ENCODE measurements at places on chromosomes 5 and 9.

DNA sequence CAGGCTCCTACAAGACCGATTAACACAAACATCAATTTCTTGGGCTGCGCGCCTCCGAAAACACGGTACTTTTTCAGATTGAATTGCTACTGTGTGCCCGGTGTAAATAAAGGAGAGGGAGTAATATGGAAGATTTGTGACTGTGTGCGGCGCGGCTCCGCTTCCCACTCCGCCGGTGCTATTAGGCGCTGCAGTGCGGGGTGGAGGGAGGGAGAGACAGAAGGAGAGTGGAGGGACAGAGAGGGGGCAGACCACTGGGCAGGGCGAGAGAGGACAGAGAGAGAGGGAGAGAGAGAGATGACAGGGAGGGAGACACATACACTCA lies 24.7 kb upstream of the RNU6ATAC start:
- no peak for DNase-seq

- no peak for DNase-seq
These were observed 2.6 kb downstream of the PTRH1 start for GRCh38 chr9:127712867-127713266.

DNA sequence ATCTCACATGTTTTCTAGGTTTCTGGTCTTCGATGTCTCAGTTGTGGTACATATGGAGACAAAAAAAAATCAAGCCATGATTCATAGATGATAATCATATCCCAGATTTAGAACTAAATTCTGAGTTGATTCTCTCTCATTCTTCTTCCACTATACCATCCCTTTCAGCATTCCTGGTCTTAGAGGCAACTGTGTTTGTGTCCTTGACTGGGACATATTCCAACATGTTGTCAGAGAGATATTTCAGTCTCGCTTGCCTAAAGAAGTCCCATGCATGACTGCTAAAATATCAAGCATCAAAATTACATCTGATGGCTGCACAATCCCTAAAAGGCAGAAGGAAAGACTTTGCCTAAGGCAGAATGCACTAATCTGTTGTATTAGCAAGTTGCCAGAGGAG lies 236.6 kb downstream of the PSAT1 start:
- DNase-seq, result no peak

- no peak for DNase-seq
These were observed 48.9 kb upstream of the S1PR3 start for GRCh38 chr9:88942411-88942810.

GRCh38 chr9:136901516-136902258 lies 15.4 kb downstream of the TRAF2 start:
- peak; percentile 57 for DNase-seq

DNA sequence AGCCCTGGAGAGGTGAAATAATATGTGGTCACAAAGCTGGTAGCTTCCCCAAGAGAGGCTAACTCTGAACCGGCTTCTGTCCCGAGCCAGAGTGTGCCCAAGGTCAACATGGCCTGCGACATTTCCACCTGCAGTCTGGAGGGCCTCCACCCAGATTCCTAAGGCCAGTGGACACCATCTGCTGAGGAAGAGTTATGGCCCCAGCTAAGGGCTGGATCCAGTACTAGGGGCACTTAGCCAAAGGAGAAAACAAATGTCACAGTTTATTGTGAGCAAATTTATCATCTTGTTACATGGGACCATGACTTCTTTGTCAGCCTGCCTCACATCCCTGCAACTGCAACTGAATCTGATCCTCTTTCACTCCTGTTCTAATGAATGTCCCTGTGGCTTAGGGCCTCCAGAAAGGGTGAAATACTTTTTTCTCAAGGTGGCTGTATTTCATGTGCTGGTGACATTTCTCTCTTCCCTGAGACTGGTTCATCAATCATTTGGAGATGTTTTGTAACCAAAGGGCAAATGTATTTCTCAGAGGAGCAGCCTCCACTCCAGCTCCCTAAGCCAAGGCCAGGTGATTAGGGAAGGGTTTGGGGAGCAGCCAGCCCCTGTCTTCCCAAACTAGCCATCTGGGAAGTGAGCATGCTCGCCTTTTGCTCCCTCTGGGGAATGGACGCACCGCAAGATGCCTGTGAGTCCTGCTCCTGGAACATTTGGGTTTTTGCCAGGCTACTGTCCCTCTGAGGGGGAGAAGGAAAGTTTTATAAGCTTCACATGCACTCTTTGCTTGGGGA lies 148.3 kb downstream of the CMYA5 start:
- no peak for DNase-seq

DNA sequence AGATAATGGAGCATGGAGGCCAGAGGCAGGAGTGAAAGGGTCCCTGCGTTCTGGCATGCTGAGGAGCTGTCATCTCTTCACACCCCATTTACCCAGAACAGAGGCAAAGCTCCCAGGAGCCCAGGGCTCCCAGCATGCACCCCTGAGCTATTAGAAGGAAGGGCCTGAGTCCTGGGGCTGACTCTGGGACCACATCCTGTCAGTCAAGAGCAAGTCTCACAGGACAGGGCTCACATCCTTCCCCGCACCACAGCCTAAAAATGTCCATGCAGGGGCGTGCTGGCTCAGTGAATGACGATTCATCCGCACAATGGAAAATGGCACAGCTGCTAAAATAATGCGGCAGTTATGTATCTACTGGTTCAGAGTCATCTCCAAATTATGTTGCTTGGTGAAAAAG lies 31.4 kb downstream of the CAMK2A start:
- DNase-seq, result no peak

DNA sequence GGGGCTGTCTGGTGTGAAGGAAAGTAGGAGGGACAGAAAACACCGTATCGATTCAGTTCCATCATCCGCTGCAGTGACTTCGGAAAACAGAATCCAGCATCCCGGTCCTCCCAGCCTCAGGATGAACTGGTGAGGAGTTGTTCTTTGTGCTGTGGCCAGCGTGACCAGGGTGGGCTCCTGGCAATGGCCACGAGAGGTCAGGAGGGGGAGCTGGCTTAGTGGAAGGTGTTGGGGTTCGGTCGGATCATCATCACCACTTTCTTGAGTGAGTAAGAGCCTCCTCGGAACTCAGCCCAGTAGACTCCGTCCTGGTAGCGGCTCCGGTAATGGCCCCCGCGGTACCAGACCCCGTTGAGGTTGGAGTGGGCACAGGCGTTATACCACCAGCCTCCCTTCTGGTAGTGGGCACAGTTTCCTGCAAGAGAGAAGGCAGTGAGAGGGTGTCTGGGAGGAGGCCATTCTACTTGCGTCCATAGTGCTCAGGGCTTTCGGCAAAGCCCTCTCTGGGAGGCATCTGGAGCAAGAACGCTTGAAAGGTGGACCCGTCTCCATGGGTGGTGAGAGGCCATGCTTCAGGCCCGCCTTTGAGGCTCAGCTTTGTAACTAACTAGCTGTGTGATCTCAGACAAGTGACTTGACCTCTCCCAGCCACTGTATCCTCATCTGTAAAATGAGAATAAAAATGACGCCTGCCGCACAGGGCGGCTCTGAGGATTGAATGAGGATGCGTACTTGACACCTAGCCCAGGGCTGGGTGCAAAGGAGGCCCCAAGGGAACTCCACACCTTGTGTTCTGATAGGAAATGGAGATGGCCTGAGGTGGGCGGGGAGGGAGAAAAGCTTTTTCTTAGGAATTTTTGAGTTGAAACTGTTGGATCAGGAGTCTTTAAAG lies 33.5 kb downstream of the ANGPTL2 start:
- no peak for DNase-seq

GRCh38 chr9:113633782-113634595 lies 170.5 kb downstream of the RGS3 start:
- DNase-seq, result no peak

All from activated CD8-positive, alpha-beta memory T cell treated with anti-CD3 and anti-CD28 coated beads for 4 hours (primary cell).